T-cell (primary cell): ENCODE measurements at places on chromosomes 13 and 19. TPM values are rescaled to one million over a fixed set of nuclear protein-coding genes. Genes with fewer than 3 reads are reported as not detected.

DNA sequence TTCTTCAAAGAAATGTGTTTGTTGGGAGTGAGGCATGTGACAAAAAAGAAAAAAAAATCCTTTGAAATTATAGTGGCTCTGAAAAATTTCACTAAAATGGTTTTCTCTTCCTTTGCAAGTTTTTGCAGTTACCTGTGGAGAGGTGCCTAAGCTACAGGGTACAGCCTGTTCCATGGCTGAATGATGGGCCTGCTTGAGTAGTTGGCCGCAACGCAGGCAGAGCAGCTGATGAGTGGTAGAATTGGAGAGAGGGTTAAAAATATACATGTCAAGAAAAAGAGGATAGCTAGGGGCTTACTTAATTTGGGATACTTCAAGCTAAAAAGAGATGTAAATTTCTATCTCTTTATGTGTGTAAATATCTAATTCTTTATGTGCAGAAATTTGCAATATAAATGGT is 629.1 kb upstream of the SLC10A2 start:
- H3K27ac ChIP-seq, result no peak overlapping the region
- H3K27me3 ChIP-seq, result no peaks in the 10 kb centered on the region
- no peak for DNase-seq
- no peaks in the 10 kb centered on the region for H3K36me3 ChIP-seq
- no peaks in the 10 kb centered on the region for H3K4me1 ChIP-seq
- no peak overlapping the region for H3K4me3 ChIP-seq

GRCh38 chr13:99027661-99028425 is 50.0 kb upstream of the DOCK9 start:
- H3K4me3 ChIP-seq, result no peak overlapping the region
- H3K27me3 ChIP-seq, result no peaks in the 10 kb centered on the region
- H3K27ac ChIP-seq, result no peak overlapping the region
- no peak for DNase-seq

- H3K4me1 ChIP-seq, result no peaks in the 10 kb centered on the region
- DNase-seq, result no peak
- no peak overlapping the region for H3K4me3 ChIP-seq
- no peaks in the 10 kb centered on the region for H3K36me3 ChIP-seq
- H3K27me3 ChIP-seq, result no peaks in the 10 kb centered on the region
Measured at GRCh38 chr13:43688227-43688907, 98.4 kb downstream of the ENOX1 start.

GRCh38 chr19:11091703-11092153 is 2.5 kb downstream of the LDLR start:
- peaks cover 18% of the 10 kb centered on the region for H3K4me1 ChIP-seq
- H3K4me3 ChIP-seq, result peak overlapping the region; percentile 87
- H3K27ac ChIP-seq, result peak overlapping the region; percentile 99
- DNase-seq, result peak; percentile 30
- no peaks in the 10 kb centered on the region for H3K27me3 ChIP-seq
- no peaks in the 10 kb centered on the region for H3K36me3 ChIP-seq

DNA sequence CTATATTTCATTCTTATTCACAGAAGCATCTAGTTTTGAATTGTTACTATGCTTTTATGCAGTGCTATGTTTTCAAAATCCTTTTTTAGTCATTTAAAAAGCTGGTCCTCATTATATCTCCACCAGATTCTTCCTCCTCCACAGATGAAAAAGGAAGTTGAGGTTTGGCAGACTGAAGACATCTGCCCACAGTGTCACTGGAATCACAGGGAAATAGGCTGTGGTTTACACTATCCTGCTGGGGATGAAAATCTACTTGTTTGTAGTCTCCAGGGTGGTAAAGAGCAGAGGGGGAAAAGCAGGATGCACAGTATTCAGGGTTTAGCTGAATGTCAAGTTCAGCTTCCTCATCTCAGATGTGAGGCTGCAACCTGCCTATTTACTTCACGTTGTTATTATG is 351.2 kb downstream of the DNAJC15 start:
- H3K27me3 ChIP-seq, result no peaks in the 10 kb centered on the region
- no peak for DNase-seq
- H3K27ac ChIP-seq, result no peak overlapping the region
- H3K36me3 ChIP-seq, result no peaks in the 10 kb centered on the region
- H3K4me3 ChIP-seq, result no peak overlapping the region

GRCh38 chr19:42412227-42412626 is 15.0 kb downstream of the LIPE start:
- H3K4me3 ChIP-seq, result no peak overlapping the region
- H3K27ac ChIP-seq, result no peak overlapping the region

GRCh38 chr19:13788991-13789390 is 6.3 kb upstream of the ZSWIM4 start:
- H3K27me3 ChIP-seq, result no peaks in the 10 kb centered on the region
- H3K4me1 ChIP-seq, result peaks cover 52% of the 10 kb centered on the region
- peak; percentile 32 for DNase-seq
- peak overlapping the region; percentile 80 for H3K27ac ChIP-seq
- H3K4me3 ChIP-seq, result peak overlapping the region; percentile 6
- H3K36me3 ChIP-seq, result no peaks in the 10 kb centered on the region

DNA sequence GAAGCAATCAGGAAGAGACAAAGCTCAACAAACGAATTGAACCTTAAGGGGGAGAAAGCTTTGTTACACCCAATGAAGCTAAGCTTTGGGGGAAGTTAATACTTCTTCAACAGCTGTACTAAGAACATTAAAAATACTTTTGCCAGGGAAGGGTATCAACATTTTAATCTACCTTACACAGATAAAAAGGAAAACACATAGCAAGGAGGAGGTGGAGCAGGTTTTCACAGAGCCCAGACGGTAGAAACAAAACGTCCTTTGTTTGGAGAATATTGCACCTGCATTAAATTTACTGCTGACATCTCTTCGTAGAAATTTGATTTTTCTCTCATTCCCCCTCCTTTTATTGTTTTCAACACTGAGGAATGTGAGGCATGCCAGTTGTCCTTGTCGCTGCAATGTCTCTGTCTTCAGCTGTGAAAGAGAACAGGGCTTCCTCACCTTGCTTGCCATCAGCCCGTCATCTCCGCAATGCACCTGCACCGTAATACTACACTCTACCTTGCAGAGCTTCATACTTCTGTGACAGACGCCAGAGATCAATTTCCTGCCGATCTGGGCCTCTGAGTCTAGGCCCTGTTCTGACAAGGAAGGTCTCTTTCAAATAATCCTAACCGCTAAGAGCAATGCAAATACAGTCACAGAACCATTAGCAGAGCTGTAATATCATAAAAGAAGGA is 270.8 kb downstream of the SPRY2 start:
- H3K36me3 ChIP-seq, result no peaks in the 10 kb centered on the region
- H3K27me3 ChIP-seq, result no peaks in the 10 kb centered on the region
- H3K27ac ChIP-seq, result no peak overlapping the region
- DNase-seq, result no peak

DNA sequence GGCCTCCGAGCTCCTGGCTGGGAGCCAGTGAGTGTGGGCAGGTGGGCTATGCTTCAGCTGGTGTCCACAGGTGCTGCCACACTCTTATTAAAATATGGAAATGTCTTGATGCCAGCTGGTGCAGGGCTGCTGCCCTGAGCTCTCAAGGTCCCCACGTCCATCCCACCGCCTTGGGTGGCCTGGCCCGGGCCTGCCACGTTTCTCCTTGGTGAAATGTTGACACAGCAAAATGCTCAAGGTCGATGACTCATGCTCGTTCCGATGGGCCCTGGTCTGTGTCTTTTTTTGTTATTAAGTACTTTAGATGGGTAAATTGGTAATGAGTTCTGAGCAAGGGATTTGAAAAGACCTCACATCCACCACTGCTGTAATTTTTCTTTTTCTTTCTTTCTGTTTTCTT is 524.7 kb downstream of the MYO16 start:
- no peaks in the 10 kb centered on the region for H3K4me1 ChIP-seq
- H3K36me3 ChIP-seq, result no peaks in the 10 kb centered on the region
- no peaks in the 10 kb centered on the region for H3K27me3 ChIP-seq
- H3K4me3 ChIP-seq, result no peak overlapping the region
- no peak overlapping the region for H3K27ac ChIP-seq
- no peak for DNase-seq

- no peak overlapping the region for H3K27ac ChIP-seq
- no peak for DNase-seq
- H3K4me1 ChIP-seq, result peaks cover 39% of the 10 kb centered on the region
- no peak overlapping the region for H3K4me3 ChIP-seq
- H3K36me3 ChIP-seq, result no peaks in the 10 kb centered on the region
Measured at GRCh38 chr19:999379-999719, 870 bp upstream of the GRIN3B start.

- no peak overlapping the region for H3K4me3 ChIP-seq
- DNase-seq, result no peak
- no peaks in the 10 kb centered on the region for H3K36me3 ChIP-seq
- no peak overlapping the region for H3K27ac ChIP-seq
- no peaks in the 10 kb centered on the region for H3K4me1 ChIP-seq
- H3K27me3 ChIP-seq, result peaks cover 2% of the 10 kb centered on the region
Measured at GRCh38 chr19:34057155-34057554, 115.1 kb upstream of the LSM14A start.

DNA sequence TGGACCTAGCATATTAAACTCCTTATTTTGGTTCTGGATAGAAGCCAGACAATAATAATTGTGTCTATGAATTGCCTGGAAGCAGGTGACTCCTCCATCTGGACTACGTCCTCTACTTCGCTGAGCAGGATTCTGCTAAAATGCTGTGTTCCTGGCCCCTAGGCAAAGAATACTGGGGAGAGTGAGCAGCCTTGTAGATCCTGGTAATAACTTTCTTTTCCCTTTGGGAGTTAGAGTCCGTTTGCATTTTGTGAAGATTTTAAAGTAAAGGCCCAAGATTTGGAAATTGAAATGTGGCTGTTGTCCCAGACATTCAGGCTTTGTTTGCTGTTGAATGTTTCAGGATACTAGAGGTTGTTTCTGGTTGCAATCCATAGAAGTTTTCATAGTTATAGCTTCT is 511.9 kb upstream of the KLF12 start:
- no peak for DNase-seq
- no peaks in the 10 kb centered on the region for H3K36me3 ChIP-seq
- H3K27me3 ChIP-seq, result no peaks in the 10 kb centered on the region
- no peak overlapping the region for H3K27ac ChIP-seq
- H3K4me3 ChIP-seq, result no peak overlapping the region

The SIGLEC12 gene
- not detected for total RNA-seq

The TEX101 gene
- total RNA-seq, result not detected

The ZNF610 gene
- 0.88 TPM for total RNA-seq
